ENCODE measurements at places on chromosomes 1 and 21. TPM values are rescaled to one million over a fixed set of nuclear protein-coding genes. Genes with fewer than 3 reads are reported as not detected.

DNA sequence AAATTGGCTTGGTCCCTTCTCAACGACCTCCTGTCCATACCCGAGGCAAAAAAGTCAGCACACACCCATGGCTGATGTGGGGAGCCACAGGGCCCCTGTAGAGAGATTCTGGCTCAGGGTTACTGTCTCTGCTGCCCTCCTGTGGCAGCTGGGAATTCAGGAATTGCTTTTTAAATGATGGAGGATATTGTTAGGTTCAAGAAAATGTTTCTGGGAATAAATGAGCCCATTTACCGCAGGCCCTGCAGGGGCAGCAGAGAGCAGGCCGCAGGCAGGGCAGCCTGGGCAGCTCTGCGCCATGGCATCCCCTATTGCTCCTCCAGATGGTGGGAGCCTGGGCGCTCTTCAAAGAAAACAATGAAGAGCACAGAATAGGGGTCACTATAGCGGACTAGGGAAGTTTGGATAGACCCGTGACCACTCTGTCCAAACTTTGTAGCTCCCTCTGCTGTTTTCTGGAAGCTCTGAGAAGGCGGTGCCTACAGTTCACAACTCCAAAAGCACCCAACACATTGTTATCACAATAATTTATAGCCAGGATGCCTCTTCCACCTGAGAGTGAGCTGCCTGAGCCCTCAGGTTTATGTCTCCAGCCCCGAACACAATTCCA, 201.1 kb downstream of the BACH1 start:
- no peaks in the 10 kb centered on the region for H3K27me3 ChIP-seq
- H3K36me3 ChIP-seq: peaks cover 38% of the 10 kb centered on the region
- DNase-seq: no peak
- no peak overlapping the region for H3K4me3 ChIP-seq
- no peak overlapping the region for H3K27ac ChIP-seq

GRCh38 chr1:9289711-9290485, 2.8 kb upstream of the SPSB1 start:
- no peak overlapping the region for H3K27ac ChIP-seq
- H3K4me3 ChIP-seq: no peak overlapping the region
- DNase-seq: no peak
- peaks cover 4% of the 10 kb centered on the region for H3K36me3 ChIP-seq
- H3K4me1 ChIP-seq: peaks cover 6% of the 10 kb centered on the region

DNA sequence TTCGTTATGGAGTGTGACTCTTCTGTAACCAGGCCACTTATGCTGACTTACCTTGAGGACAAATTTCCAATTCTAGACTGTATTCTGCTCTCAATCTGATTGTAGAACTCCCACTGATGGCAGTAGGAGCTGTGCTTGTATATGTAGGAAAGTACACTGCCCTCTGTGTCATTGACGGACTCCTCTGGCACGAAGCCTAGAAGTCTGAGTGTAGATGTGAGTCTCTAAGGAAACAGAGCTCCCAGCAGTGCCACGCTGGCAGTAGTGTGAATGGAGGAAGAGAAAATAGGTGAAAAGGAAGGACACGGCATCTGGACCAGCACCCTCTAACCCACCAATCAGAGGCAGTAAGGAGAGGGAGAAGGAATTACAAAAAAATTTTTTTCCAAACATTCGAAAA, 130.4 kb upstream of the ADGRL2 start:
- DNase-seq: peak; percentile 35
- peak overlapping the region; percentile 71 for H3K27ac ChIP-seq
- no peak overlapping the region for H3K4me3 ChIP-seq
- H3K27me3 ChIP-seq: no peaks in the 10 kb centered on the region
- peaks cover 27% of the 10 kb centered on the region for H3K4me1 ChIP-seq

Gene KIF26B
- 63.3 TPM for total RNA-seq

- H3K4me1 ChIP-seq: no peaks in the 10 kb centered on the region
- H3K27ac ChIP-seq: no peak overlapping the region
- H3K4me3 ChIP-seq: no peak overlapping the region
- DNase-seq: no peak
These were observed 96.4 kb downstream of the UBR4 start for GRCh38 chr1:19113697-19114092.
